ENCODE measurements at places on chromosomes 12 and 14.
A peak's percentile ranks its signal among the peaks of the same experiment; 100 is the strongest.

DNA sequence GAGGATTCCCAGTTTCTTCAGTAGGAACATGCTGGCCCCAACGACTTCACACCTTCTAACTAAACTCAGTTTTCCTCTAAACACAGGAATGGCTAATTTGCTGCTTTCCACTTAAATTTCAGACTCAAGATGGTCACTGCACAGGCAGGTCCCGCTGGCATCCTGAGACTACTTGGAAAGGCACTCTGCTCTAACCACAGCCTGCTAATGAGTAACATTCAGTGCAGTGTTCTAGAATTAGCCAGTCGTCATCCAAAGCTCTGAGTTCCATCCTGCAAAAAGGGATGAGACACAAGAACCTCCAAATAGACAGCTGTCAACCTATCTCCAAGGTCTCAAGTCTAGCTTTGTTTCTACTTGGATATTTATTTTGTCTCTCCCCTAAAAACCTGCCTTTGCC lies 6.0 kb downstream of the CCDC92 start:
- peak; percentile 41 for DNase-seq

DNA sequence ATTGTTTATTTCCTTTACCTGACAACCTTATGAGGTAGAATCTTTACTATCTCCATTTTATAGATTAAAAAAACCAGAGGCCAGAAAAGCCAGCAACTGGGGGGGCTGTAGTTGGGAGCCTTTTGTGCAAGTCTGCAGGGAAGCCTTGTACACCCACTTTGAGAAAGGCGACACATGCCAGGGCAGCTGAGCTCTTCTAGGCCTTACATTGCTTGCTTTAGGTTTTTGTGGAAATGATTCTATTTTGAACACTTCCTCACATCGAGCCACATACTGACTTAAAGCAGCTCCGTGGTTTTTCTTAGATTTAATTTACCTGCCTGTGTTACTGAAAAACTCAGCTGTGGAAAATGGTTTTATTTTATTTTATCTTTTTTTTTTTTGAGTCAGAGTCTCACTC lies 34.6 kb downstream of the EP400 start:
- DNase-seq: no peak

- no peak for DNase-seq
Measured at GRCh38 chr14:64478634-64479250, 13.4 kb downstream of the AKAP5 start.

DNA sequence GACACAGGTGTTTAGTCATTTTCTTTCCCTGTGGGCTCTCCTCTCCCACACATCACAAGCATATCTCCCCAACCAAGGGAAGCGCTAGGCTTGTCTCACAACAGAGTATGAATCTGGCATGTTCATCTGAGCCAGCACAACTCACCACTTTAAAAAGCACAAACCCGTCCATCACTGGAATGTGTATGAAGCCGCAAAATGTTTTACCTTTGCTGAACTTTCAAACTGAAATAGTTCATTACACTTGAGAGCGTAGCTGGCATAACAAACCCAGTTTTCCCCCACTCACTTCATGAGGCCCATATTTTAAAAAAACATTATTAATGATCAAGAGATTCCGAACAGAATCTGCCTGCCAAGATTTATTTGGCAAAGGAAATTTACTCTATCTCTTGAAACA lies 15.8 kb downstream of the NID2 start:
- no peak for DNase-seq

GRCh38 chr12:67632005-67632404 lies 16.5 kb upstream of the DYRK2 start:
- no peak for DNase-seq
